ENCODE measurements at places on chromosomes 16 and 17.

DNA sequence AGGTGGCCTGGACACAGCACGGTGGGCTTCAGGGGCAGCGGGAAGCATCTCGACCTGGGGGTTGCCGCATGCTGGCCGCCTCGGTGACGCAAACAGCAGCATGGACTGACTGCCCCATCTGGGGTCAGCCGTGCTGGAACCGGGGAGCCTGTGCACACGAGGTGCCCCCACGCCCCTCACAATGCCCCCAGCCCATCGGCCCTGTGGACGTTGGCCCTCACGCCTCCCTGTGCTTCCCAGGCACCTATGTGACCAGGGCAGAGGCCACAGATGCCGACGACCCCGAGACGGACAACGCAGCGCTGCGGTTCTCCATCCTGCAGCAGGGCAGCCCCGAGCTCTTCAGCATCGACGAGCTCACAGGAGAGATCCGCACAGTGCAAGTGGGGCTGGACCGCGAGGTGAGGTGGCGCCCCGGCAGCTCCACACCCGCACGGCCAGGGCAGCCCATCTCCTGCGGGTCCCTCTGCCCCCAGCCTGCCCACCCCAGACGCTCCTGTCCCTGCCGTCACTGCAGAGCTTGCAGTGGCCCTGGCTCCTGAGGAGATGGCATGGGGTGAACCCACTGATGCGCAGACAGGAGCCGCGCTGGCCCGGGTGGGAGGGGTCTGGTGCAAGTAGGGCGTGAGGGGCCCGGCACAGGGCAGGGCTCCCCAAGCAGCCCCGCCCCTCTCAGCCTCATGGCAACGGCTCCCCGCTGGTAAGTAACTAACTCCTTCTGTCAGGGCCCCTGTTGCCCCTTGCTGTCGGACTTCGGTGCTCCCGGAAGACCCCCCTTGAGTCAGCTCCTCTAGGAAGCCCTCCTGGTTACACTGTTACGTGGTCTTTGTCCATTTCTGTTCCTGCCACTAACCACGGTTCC is 13.6 kb downstream of the CDH15 start:
- DNase-seq = peak; percentile 62

DNA sequence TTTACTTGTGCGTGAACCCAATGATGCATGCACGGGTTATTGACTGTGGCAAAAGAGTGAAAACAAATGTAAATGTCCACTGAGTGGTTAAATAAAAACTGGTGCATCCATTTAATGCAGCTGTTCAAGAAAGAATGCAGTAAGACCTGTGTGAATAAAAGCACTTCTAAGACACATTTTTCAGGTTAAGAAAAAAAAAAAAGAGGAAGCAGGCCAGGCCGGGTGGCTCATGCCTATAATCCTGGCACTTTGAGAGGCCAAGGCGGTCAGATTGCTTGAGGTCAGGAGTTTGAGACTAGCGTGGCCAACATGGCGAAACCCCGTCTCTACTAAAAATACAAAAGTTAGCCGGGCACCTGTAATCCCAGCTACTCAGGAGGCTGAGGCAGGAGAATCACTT is 11.8 kb downstream of the CNGB1 start:
- no peak for DNase-seq

- no peak for DNase-seq
These were observed 12.0 kb upstream of the KCNJ18 start for GRCh38 chr17:21680366-21680765.

- DNase-seq = no peak
These were observed 92.6 kb downstream of the CACNG3 start for GRCh38 chr16:24348545-24349290.

- DNase-seq = no peak
These were observed 75.1 kb downstream of the CYTH1 start for GRCh38 chr17:78707016-78707415.

- DNase-seq = no peak
These were observed 4.7 kb upstream of the PRR29 start for GRCh38 chr17:63993368-63993985.

- DNase-seq = no peak
These were observed 45.2 kb downstream of the XPO6 start for GRCh38 chr16:28166394-28167208.

GRCh38 chr16:28553776-28554633 is at the start of gene SGF29:
TSS of gene SGF29 (plus strand) at chr16:28553920. CDS start at chr16:28581070, 27,150 bp downstream.
- peak; percentile 99 for DNase-seq

DNA sequence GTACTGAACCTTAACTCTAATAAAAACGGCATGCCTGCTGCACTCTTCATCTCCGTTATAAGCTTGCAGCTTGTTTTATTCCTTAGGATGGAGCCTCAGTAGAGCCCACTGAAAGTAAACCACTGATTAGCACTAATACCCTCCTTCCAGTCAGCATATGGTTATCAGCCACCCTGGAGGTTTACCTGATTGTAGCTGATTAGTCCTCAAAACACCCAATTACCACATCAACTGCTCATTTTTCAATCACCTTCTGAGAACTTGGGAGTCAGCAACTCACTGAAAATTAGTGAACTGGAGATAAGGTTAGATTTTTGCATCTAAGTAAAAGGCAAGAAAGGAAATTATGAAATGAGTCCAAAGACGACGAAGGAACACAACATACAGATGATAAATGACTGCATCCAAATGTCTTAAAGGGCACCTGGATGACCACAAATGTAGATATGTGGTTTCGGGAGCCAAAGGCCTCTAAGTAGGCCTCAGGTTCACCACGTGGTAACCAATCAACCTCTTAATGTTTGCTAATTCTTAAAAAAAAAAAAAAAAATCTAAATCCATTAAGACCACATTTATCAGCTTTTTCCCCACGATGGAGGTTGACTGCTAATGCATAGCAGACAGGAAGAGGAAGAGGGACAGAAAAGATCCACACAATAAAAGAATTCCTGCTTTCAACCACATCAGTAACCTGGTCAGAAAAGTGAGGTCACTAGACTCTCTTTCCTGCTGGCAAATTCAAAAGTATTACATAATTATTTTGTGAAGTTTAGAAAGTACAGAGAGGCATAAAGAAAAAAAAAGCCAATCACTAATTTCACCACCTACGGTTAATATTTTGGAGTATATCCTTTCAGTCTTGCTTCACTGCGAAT is 28.0 kb downstream of the DCUN1D3 start:
- DNase-seq = no peak

GRCh38 chr16:22161999-22162655 is at the start of gene SDR42E2:
TSS of gene SDR42E2 (plus strand) at chr16:22162506. CDS start at chr16:22165583, 3,077 bp downstream.
- DNase-seq = no peak

Data from eye (tissue), 1 donor.